ENCODE measurements at places on chromosomes 2 and 18.

DNA sequence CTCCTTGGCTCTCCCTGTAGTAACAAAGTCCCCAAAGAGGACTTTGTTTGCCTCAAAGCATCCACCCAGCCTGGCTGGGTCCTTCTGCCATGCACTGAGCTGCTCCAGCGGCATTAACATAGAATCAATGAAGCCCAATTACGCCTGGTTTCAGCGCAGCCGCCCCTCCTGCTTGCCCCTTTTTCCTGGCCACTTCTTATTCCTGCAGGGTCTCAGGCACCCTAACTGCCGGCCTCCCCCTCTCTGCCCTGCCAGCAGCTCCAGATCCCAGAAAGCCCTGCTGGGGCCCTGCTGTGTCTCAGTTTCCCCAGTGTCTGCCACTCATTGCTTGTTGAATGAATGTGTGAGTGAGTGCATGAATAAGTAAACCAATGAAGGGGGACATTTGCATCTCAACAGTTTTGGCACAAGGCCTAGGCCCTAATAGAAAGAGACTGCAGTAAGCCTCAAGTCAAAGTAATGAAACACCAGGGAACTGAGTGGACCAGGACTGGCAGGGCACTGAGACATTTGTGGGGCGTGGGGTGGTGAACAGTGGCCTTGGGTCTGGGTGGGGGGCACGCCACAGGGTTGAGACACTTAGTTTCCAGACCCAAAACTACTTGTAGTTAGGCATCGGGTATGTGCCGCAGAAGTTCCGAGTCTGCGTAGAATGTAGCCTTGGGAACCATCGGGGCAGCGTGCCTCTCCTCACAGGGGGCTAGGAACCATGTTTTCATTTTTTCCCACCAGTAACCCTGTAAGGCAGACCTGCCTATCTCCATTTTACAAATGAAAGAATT, 60.6 kb downstream of the SMAD7 start:
- peak; percentile 35 for DNase-seq

GRCh38 chr2:15425712-15426111, 135.4 kb downstream of the NBAS start:
- DNase-seq, result no peak

- DNase-seq, result no peak
These were observed 63.0 kb downstream of the RHBDD1 start for GRCh38 chr2:226898897-226899296.

- DNase-seq, result no peak
These were observed 279.7 kb downstream of the KCNJ3 start for GRCh38 chr2:154978244-154978643.

DNA sequence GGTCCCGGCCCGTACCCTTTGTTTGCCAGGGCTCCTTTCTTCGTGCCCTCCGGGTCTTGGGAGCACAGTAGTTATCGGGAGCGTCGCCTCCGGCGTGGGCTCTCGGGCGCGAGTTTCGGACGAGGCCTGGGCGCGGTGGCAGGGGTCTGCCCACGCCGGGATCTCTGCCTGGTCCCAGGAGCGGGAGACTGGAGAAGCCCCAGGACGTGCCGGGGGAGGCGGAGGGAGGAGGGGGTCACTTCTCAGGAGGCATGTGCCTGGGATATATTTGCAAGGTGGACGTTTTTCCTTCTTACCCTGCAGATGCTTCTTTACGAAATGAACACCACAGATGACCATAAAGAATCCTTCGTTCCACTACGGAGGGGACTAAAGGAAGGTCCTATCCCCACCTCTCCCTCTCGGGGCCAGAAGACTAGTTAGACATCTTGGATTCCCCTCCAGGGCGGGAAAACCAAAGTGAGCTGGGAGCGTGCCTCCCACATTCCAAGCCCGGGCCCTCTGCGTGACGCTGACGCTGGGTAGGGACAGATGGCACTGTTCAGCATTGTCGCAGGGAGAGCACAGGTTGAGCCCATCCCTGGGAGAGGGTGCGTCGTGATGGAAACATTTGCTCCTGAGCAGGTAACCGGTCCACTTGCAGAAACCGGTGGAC, 483 bp upstream of the FHL2 start:
- DNase-seq, result no peak

DNA sequence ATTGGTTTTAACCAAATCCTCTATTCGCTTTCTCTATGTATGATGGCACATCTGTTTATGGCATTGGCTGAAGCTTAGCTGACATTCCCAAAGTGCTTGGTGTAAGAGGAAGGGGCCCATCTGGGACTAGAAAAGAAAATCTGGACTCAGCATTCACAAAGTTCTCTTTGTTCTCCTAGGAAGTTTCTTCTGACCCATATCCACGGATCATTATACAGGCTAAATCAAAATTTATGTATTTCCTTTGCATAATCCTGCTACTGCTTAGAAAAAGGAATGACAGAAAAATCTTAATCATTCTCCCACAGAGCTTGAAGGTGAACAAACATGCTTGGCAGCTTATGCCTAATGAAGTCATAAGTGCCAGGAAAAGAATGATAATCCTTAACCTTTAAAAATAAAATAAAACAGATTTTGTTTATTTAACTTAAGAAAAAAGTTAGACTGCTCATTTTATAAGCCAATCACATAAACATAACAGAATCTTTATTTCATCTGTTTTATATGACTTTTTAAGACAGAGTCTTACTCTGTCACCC, 88.4 kb downstream of the NYAP2 start:
- DNase-seq, result no peak

- no peak for DNase-seq
These were observed 77.0 kb downstream of the PRKCE start for GRCh38 chr2:45728458-45728942.

DNA sequence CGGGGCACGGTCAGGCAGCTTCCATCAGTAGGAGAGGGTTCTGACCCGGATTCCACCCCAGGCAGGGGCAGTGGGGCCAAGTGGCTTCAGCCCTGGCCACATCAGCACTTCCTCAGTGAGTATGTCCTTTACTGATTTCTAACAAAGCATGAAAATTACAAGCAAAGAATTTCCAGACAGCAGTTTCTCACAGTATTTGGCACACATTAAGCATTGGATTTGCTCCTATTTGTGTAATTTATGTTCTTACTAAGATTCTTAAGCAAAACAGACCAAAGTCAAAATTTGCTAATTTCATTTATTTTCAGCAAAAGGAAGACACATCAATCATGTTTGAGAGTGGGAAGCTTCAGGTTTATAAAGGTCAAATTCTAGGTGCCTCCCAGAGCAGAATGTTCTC, 73.3 kb upstream of the NFATC1 start:
- DNase-seq, result no peak

GRCh38 chr2:188444106-188444835, 152.6 kb downstream of the GULP1 start:
- DNase-seq, result no peak

- no peak for DNase-seq
These were observed 137.4 kb downstream of the RIT2 start for GRCh38 chr18:42977982-42978637.

DNA sequence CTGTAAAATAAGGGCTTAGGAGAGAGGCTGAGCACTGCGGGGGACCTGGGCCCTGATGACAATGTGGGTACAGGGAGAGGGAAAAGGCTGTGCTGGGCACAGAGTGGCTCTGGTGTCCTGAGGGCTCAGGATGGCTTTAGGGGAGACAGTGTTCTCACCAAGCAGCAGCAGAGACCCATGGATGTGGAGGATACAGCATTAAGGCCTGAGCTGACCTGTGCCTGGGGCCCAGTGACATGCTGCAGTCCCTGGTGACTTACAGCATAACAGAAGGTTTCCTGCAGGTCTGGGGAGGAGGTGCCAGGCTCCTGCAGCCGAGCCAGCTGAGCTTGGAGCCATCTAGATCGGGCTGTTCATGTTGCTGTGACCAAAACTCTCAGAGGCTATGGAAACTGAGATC, 191.3 kb upstream of the SMAD2 start:
- DNase-seq, result no peak

GRCh38 chr2:7906431-7906830, 775.4 kb upstream of the ID2 start:
- no peak for DNase-seq

GRCh38 chr18:572831-573289, 7.3 kb upstream of the CETN1 start:
- DNase-seq, result no peak

DNA sequence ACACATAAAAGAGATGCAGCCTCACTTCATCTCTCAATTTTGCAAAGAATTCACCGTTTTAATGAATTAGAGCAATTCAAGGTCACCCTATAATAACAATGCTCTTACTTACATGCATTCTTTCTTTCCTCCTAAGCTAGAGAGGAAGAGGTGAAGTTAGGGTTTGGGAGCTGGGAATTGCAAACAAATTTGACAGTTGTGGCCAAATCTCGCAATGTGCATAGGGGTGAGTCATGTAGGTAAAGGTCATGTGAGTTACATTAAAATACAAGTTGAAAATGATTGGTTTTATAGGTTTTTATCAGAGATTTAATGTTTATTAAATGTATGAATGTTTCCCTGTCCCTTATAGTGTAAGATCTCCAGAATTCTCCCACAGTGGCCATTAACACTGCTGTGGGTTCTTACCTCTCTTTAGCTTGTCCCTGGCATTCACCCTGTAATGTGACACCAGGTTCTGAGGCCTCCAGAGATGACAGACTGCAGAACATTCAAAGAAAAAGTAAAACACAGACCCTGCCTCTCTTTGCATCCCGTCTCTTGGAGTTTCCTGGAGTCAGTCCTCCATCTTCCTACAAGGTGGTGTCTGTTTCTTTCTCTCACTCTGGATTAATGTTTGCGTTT, 53.7 kb upstream of the LGALSL start:
- no peak for DNase-seq

DNA sequence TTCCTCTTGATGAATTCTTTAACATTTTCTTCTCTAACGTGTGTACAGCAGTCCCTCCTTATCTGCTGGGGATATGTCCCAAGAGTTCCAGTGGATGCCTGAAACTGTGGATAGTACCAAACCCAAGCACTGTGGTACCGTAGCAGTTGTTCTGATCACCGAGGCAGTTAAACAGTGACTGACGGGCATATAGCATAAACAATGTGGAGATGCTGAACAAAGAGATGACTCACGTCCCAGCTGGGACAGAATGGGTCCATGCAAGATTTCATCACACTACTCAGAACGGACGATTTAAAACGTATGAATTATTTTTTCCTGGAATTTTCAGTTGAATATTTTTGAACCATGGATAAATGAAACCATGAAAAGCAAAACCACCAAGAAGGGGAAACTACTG, 54.5 kb upstream of the SPAG16 start:
- no peak for DNase-seq

- DNase-seq, result no peak
These were observed 25.3 kb downstream of the PTPN18 start for GRCh38 chr2:130381145-130381544.

DNA sequence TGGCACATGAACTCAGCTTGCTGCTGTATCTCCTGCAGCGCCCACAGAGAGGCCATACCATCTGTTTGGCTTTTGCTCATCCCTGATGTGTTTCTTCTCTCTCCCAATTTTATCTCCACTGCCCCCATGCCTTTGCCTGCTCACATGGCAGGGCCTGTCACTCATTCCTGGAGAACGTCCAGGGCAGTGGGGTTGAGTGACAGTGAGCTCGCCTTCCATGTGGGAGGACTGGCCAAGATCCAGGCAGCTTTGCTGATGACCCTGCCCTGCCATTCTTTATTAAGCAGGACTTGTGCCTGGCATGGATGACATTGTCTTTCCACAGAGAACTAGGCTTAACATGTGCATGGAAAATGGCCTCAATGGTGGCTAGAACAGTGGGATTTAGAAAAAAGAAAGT, 230.5 kb upstream of the THSD7B start:
- DNase-seq, result no peak

DNA sequence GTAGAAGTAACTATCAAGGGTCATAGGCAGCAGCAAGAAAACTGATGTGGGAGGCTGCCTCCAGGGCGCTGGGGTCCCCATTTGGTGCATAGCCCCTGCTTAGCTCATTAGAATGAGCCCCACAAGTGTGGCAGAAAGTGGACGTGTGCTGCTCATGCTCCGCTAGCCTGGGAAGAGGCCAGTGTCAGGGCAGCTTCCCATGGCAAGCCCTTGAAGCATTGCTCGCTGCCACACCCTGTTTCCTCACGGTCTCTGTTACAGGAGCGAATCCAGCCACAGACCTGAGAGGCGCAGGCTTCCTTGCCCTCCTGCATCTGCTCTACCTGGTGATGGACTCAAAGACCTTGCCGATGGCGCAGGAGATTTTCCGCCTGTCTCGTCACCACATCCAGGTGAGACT, 22.5 kb downstream of the ELMOD3 start:
- no peak for DNase-seq

DNA sequence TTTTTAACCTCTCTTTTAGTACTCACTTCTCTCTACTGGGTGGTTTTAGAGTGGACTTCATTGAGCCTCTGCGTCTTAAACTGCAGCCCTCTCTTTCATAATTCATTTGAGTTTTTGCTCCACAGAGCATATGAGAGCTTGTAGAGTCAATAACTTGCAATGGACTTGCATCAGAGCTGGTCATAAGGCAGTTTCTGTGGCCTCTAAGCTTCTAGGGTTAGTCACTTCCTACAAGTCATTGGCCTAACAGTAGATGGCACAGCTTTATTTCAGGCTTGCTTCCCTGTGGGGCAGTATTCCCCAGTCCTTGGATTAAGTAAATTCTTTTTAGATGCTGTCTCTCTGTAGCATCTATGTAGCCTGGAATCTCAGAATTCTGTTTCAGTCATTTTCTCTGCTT, 1435.7 kb downstream of the LRP1B start:
- no peak for DNase-seq

GRCh38 chr2:112634874-112635157, 10.9 kb upstream of the SLC20A1 start:
- DNase-seq, result no peak

DNA sequence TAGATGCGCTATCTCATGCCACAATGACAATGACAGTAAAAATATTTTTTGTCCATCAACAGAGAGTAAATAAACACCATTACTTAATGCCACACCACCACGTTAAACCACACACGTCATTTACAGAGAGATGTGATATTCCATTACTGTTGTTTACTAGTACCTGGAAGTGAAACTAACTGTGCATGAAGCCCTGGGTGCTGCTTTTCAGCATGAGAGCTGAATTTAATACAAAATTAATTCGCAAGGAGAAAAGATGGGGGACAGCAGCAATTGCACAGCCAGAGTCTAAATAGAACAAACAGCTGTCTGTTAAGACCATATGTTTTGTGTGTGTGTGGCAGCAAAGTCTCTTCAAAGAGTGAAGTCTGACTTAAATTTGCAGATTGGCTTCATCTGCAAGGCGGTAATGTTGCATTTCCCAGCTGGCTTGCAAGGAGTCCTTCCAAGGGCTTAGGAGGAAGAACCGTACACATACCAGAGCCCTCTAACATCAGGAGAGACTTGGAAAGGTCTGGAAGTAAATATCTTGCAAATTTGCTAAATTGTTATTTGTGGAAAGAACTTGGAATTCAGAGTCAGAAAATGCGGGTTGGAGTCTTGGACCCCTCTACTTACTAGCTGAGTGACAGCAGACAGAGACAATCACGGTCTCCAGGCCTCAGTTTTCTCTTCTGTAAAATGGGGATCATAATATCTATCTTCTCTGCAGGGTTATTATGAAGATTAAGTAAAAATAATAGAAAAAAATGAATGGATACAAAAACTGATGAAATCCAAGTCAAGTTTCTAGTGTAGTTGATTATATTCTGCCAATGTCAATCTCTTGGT, 127.6 kb downstream of the ALPK2 start:
- DNase-seq, result no peak
